Stimulated activated CD8-positive, alpha-beta memory T cell treated with anti-CD3 and anti-CD28 coated beads, Interleukin-7, amount 100 ng/mL, for 4 hours (primary cell): ENCODE measurements at places on chromosomes 5 and 9.

- no peak for DNase-seq
Observed at GRCh38 chr9:129587487-129588262, 33.2 kb downstream of the C9orf50 start.

GRCh38 chr5:177070536-177071191 is 16.1 kb upstream of the FGFR4 start:
- DNase-seq, result no peak

- DNase-seq, result no peak
Observed at GRCh38 chr9:69199769-69200470, 25.8 kb downstream of the TJP2 start.

DNA sequence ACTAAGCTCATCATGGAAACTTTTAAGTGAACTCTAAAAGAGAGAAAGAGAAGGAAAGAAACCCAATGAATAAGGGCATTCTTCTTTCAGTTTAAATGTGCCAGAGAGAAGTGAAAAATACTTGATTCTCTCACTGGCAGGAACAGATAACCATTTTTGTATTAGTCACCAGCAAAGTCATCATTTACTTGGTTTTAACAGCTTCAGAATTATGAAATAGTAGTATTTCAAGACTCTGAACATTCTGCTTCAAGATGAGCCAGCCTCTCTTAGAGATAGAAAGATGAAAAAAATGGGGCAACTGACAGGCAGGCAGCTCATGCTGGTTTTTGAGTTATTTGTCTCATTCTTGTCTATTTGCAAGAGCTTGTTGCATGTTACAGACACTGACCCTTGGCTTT is 103.5 kb downstream of the GCNT1 start:
- DNase-seq, result no peak

DNA sequence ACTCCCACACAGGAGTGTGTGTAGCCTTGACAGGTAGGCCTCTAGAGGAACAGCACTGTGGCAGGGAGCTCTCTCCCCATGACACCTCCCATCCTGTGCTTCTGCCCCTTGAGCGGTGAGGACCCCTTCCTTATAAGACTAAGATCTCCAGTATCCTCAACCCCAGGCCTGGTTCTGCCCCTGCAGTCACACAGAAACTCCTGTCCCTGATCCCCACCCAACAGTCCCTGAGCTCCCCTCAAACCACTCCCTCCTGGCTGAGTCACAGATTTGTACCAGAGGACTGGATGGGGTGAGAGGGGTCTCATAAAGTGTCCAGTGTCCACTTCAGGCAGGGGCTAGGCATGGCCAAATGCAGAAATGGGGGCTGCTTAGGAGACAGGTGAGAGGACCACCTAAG is 47.8 kb upstream of the CDKN2AIPNL start:
- DNase-seq, result no peak

GRCh38 chr5:7396713-7397454 is 946 bp downstream of the ADCY2 start:
- no peak for DNase-seq

- DNase-seq, result no peak
Observed at GRCh38 chr5:180670586-180671359, 21.4 kb upstream of the FLT4 start.

DNA sequence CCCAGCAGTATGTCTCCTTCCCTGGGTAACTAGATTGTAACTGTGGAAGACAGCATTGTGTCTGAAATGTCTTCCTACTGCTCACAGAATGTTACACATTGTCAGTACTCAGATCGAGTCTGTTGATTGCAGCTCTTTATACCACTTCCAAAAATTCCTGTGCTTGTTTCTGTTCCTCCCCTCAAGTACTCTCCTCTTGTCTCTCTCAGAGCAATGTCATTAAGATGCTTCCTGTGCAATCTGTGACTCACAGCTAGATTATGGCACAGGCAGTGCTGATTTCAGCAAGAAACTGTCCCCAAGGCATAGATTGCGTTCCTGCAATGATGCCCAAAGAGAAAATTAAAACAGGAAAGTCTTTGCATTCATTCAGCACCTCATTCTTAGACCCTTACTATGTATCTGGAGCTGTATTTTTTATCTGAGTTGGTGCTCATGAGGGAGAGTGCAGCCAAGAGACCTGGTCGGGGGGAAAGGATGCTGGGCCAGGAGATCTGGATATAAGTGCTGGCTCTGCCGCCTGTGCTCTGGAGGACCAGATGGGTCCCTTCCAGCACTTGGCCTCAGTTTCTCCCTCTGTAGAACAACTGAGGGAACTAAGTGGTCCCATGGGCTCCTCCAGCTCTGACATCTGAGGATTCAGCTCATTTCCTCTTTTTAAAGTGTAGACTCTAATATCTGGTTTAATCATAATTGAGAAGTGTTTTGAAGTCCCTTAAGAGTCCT is 40.8 kb upstream of the GNPDA1 start:
- no peak for DNase-seq

- no peak for DNase-seq
Observed at GRCh38 chr9:3256571-3257330, 269.1 kb downstream of the RFX3 start.

GRCh38 chr9:129436751-129437625 is 183.9 kb downstream of the C9orf50 start:
- no peak for DNase-seq

GRCh38 chr9:37971108-37971459 is 67.2 kb upstream of the SLC25A51 start:
- no peak for DNase-seq

DNA sequence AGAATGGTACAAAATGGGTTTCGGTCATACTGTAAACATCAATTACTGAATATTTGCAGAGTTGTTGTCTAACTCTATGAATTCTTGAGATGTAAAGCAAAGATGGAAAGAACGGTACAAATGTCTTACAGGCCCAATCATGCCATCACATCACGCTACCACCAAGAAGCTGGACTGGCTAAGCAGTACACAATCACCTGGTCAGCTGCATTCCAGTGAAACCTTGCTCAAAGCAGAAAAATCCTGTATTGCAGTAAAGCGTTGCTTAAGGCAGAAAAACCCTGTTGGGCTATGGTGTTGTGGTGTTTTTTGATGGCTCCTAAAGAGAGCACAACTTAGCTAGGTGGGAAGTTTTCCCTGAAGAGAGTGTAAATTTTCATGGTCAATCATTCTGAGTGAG is 112.6 kb upstream of the RASA1 start:
- DNase-seq, result no peak

DNA sequence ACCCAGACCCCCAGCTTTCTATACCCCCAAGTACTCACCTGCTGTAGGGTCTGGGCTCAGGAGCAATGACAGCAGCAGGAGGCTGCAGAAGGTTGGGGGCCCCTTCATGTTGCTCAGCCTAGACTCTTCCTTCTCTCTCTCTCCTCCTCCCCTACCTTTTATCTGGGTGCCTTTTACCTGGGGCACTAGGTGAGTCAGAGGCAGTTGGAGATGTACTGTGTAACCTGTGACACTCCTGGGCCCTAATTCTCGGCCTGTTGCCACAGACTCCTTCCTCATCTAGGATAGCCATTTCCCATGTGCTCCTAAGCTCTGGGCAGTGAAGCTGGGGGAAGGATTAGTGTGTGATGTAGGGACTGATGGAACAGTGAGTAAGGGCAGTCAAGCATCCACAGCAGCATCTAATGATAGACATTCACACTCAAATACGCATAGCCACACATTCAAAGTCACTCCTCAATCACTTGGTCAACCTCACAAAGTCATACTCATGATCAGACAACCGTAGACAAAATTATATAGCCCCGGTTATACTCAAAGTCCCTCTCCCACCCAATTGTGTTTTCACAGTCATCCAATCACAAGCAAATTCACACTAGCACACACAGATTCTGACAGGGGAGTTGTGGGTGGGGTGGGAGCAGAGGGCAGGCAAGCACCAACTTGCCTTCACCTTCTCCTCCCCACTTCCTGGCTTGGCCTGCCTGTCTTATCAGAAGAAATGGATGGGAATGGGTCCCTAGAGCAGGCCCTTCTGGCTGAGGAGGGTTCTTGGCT is at the start of gene CCL27:
Gene CCL27 (minus strand): TSS at position 132 of the 777 bp plus-strand sequence. CDS start 24 bp downstream, at position 108.
- no peak for DNase-seq

GRCh38 chr5:179239256-179240135 is 105.8 kb downstream of the ADAMTS2 start:
- DNase-seq, result no peak

GRCh38 chr9:92048924-92049625 is 66.1 kb downstream of the SPTLC1 start:
- DNase-seq, result no peak

- DNase-seq, result no peak
Observed at GRCh38 chr9:129005336-129005997, 22.7 kb downstream of the SH3GLB2 start.

DNA sequence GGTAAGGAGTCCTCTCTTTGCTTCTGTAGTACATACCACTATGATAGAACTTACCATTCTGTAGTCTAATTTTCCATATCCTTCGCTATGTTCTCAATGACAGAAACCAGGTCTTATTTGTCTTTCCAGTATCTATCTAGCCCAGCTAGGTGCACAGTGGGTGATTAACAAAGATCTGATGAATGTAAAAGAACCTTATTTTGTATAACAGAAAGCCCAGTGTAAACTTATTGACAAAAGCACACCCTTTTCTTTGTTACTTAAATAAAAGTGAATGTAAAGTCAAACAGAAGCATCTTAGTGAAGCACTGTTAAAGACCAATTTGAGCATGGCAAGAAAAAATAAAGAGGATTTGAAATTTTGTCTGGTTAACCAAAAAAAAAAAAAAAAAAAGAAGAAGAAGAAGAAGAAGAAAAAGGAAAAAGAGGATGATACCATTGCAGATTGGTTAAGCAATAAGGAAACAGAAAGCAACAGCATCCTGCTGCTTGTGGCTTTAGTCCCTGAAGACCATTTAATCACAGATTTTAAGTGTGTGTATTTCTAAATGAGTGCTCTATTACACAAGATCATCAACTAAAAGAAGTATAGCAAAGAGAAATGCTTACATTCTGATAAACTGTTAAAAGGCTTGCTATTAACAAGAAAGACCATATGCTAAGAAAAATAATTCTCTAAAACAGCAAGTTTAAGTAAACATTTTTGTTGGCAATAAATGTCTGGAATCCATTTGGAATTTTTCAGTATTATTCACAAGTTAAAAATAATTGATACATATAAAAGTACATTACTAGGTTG is 21.2 kb downstream of the MEGF9 start:
- no peak for DNase-seq

GRCh38 chr5:29277642-29278041 is 1915.8 kb upstream of the CDH6 start:
- no peak for DNase-seq

- DNase-seq, result peak; percentile 33
Observed at GRCh38 chr5:10563110-10563944, 543 bp upstream of the ANKRD33B start.

- no peak for DNase-seq
Observed at GRCh38 chr5:148751025-148751424, 75.4 kb upstream of the ADRB2 start.

DNA sequence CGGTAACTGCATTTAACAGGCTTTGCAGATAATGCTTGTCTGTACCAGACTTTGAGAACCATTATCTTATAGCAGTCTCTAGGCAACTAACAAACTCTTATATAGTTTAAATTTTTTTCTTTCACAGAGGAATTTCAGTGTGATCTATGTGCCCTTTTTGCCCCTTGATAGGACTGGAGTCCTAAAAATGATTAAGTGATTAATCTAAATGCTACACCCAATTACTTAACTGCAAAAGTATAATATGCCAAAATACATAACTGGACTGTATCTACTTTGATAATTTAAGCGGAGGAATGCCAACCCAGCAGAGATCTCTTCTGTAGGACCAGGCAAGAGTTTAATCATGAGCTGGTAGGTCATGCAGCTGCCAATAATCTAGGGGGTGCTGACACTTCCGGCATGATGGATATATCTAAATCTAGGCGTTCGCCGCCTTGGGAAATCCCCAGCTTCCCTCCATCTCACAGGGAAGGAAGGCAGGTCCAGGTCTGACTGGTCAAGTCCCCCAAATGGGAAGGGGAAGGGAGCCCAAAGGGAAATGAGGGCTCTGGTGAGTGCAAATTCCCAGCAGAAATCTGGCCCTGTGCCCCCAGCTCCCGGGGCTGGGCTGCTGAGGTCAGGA is 205.6 kb downstream of the GAPVD1 start:
- DNase-seq, result no peak

DNA sequence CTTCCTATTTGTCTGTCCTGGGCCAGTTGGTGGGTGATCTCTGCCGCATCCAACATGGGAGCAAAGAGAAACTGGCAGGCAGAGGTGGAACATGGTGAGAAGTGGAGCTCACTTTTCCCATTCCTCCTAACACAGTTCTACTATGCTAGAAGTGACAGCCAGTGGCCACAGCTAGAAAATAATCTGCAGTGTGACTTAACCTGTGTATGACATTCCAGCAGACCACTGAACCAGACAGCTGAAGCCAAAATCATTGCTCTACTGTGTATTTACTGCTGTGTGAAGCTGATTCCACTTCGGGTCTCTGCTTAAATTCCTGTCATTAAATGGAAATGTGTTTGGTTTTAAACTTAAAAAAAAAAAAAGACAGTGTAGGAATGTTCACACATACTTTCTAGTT is 523.0 kb downstream of the MTRR start:
- no peak for DNase-seq

GRCh38 chr9:93821307-93821703 is 133.8 kb downstream of the BARX1 start:
- DNase-seq, result no peak

DNA sequence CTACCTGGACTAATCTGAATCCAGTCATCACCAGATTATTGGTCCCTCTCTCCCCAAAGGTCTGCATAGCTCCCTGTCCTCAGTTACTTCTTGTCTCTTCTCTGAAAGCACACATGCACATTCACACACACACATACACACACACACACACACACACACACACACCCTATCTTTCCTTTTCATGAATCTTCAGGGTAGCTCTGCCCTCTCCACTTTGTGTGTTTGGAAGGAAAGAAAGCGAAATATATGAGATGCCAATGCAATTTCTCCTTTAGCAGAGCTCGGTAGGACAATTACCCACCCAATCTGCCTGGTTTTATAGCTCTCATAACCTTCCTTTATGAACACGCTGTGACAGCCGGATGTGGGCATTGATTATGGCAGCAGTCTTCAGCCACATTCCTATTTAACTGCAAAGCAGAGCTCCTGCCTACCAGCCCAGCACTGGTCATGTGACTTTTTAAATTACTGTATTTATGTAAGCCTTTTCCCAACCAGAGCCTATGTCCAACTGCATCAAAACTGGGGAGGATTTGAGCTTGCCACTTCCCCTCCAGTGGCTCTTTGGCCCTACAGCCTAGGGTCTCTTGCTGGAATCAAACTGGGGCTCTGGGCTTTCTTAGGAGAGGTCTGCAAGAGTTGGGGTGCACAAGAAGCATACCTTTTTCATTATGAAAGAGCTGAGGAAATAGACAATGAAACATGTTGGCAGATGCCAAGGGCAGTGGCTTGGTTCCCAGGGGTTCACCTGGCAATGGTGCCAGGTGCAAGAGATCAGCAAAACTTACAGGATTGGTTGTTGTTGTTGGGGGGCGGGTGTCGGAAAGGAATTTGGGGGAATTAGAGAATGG is 20.8 kb upstream of the MATR3 start:
- DNase-seq, result no peak

DNA sequence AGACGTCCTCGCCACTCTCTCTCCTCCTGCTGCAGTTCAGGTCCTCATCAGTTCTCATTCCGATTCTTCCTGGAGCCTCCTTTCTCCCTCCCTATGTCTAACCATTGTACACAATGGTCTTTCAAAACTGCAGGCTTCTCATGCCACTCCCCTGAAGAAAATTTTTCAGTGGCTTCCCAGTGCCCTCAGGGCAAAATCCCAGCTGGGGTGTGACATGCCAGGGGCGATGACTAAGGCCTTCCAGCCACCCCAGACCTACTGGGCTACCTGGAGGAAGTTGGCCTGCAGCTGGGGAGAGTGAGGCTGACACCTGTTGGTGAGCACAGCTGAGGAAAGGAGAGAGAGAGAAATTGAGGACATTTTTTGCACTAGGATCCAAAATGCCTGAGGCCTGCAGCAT is 65.2 kb downstream of the SREK1 start:
- DNase-seq, result no peak

- no peak for DNase-seq
Observed at GRCh38 chr9:35423499-35423898, 66.4 kb upstream of the RUSC2 start.
